ENCODE measurements at places on chromosomes 12 and 14.

DNA sequence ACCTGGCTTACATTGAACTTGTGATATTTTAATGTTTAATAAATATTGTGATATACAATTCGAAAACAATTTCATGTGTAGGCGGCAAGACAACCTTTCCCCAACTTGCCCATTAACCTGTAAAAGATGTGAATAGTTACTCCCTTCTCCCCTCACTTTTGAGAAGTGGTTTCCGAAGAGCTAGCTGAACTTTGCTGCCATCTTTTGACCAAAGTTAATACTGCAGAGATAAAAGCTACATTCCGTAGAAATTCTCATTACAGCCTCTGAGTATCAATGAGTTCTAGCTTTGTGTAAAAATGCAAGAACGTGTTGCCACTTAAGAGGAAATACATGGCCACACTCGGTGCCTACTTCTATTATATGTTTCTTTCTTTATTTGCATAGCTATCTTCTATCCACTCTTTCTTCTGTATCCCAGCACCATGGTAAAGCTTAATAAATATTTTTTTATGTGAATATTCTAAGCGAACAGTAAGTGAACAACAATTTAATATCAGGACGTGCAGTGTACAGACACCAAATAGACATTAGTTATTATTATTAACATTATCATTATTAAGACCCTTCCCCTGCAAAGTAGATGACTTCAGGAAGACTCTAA is 105.1 kb upstream of the TMEM260 start:
- DNase-seq = no peak

DNA sequence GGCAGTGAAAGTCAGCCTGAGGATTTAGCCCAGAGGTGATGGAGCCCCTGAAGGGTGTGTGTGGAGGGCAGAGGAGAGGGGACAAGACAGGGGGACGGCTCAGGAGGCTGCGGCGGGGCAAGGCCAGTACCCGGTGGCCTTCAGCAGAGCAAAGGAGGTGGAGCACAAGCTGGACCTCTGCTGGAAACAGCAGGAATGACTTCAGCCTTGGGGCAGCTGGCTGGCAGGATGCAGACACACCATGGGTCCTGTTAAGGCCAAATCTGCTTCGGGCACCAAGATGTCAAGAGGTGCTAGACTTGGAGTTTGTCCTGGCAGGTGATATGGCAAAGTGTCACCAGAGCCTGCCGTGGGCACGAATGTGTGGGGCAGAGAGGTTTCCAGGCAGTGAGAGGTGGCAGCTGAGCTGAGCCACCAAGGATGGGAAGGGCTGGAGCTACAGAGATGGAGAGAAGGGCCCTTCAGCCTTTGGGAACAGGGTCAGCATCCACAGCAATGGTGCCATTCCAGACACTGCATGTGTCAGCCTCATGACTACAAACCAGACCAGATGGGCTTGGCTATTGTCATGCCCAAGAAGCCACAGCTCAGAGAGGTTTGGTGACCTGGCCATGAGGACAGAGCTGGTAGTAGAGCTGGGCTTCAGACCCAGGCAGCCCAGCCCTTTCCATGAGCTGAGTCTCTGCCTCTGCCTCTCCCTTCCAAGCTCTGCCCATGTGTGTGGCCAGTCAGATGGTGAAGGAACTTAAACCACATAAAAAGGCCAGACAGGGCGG is 91.9 kb downstream of the LGMN start:
- DNase-seq = no peak

GRCh38 chr14:103453791-103454190 is 68.6 kb downstream of the MARK3 start:
- no peak for DNase-seq

GRCh38 chr14:90514015-90514398 is 117.2 kb downstream of the CALM1 start:
- no peak for DNase-seq

- DNase-seq = no peak
These were observed 161.6 kb downstream of the PLCZ1 start for GRCh38 chr12:18576104-18576626.

DNA sequence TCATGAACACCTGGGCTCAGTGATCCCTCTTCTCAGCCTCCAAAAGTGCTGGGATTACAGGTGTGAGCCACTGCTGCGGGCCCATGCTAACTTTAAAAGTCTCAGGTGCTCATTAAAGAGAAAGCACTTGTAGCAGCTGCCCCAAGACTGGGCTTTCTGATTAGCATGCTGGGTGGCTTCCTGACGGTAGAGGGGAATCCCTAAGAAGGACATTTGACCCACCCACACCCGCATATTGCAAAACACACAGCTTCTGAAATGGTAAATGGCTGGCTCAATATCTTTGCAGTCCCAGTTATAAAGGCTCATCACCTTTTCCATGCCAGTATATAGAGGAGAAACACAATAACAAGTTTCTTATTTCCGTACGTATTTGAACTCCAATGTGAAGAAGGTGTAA is 19.3 kb upstream of the BICD1 start:
- no peak for DNase-seq

DNA sequence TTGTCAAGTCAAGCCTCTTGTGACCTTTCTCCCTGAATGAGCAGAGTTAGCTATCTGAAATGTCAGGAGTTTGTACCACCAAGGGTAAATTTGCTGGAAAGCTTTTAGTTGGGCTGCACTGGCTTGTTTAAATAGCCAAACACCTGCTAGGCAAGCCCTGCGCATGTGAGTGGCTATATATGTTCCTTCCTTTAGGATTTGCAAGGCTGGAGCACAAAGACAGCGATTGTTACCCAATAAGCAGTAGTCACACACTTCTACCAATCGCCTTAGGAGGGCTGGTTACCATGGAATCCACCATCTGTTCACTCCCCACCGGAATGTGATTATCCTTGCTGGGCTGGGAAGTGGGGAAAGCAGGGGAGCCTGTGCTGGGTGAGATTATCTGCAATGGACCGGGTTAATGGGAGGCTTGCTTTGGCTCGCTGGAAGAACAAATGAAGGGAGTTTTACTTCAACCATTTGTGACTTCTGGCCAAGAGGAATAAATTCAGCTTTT is 102.5 kb downstream of the FGD4 start:
- DNase-seq = no peak

GRCh38 chr12:92467886-92468285 is 234.9 kb upstream of the PLEKHG7 start:
- DNase-seq = no peak

DNA sequence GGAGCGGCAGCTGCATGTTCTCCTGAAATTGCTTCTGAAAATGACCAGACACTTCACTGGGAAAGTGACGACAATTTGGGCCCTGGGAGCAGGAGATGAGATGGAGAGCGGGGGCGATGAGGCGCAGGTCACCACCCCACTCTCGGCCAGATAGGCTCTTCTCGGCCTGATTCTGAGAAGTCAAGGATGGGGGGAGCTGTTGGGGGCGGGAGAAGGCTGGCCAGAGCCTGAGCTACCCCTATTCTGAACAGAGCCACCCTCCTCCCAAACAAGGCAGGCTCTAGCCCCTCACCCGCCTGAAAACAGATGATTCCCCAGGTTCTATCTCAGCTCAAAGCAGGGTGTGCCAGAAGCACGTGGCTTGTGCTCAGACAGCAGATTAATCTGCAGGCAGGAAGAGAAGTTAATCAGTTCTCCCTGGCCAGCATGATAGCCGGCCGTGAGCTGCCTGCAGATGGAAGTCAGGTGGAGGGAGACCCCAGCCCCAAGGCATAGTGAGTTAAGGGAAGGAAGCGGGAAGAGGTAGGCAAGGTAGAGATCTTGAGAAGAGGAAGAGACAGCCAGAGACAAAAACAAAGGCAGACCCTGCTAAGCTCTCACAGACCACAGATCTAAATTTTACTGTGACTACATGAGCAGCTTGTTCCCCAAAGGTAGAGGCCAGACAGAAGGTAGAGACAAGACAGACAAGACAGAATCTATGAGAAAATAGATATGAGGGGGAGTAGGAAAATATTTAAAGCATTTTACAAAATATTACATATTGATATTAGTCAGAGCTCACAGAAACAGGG is 10.9 kb upstream of the TAC3 start:
- no peak for DNase-seq

- no peak for DNase-seq
These were observed 65.7 kb downstream of the PTHLH start for GRCh38 chr12:27906658-27907473.

DNA sequence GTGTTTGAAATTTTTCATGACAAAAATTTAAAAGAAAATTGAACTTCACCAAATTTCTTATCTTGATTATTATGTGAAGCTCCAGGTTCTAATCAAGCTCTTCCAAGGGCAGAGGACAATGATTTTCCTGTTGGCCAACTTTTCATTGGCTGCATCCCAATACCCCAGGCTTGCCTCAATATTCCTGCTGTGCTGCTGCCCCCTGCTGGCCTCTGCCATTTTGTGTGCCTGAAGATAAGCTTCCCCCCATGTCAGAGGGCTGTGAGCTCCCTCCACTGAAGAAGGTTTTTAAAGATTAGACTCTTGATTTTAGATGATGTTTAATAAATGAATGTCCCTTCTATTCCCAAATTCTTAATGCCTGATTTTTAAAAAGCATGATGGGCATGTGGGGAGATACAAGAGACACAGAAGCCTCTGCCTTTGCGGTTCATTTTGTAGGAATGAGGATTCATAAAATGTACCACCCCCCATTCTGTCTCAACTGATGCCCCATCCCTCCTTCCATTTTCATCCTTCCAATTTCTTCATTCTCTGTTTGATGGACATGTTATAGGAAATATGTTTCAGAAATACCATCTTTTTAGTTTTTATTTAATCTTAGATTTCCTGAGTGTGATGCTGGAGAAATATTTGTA is 76.7 kb upstream of the RGS6 start:
- DNase-seq = peak; percentile 10

GRCh38 chr12:67391034-67391433 is 121.9 kb downstream of the CAND1 start:
- DNase-seq = no peak

DNA sequence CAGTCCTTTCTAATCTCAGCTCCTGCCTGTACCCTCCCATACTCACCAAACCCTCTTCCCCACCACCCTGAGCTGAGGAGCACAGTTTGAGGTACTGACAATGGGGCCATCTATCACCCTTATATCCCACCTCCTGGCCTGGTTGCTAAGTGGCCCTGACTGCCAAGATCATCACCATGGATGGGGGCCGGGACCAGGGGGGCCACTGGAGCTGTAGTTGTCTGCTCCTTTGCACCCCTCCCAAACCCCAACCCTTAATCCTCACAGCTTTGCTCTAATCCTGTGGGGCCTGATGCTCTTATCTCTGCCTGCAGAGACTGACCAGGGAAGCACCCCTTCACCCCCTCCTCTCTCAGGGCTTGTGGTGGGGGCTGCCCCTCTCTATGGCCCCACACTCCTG is 395 bp upstream of the GNB3 start:
- DNase-seq = no peak

GRCh38 chr12:104167519-104168458 is 29.8 kb upstream of the NFYB start:
- no peak for DNase-seq

GRCh38 chr14:79275292-79275655 is 936.0 kb downstream of the DIO2 start:
- no peak for DNase-seq

DNA sequence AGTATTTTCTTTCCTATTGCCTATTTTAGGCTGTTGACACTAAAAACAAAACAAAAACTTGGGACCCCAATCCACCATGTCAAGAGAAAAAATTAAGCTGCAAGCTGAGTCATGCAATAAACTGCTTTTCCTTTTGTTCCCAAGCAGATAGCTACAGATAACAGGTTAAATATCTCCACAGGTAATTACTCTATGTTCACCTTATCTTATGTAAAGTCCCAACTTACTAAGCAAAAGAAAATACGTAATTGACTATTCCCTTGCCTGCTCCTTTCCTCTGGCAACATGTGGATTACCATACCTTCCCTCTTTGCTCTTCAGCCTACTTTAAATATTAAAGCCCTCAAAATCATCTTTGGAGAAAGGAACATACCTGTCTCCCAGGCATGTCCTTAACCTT is 19.2 kb upstream of the COX16 start:
- no peak for DNase-seq

- no peak for DNase-seq
These were observed 45.1 kb upstream of the VRK1 start for GRCh38 chr14:96752125-96752524.

DNA sequence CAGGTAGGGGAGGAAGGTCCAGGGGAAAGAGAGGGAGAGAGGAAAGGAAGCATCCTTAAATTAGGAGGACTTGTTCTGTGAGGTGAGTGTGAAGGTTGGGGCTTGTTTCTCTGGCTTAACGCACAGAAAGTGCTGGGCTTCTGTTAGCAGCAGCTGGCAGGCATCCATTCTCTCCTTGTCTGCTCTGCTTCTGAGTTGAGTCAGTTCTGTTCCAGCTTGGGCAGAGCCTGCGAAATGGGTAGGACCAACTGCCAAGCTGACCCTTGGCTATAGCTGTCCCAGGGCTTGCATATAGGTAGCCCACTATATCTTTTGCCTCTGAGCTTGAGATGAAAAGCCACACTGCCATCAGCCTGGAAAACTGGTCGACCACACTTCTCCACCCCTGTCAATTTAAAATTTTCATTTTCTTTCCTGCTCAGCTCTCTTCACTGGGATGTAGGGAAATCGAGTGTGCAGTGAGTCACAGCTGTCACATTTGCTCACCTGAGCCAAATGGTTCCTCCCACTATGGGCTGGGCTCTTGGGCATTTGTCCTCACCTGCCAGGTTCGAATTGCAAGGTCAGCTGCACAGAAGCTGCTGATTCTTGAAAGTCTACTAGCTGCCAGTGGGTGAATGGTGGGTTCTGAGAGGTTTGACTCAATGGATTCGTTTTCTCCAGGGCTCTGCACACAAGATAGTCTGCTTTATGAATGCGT is 256.4 kb upstream of the PWP1 start:
- no peak for DNase-seq

DNA sequence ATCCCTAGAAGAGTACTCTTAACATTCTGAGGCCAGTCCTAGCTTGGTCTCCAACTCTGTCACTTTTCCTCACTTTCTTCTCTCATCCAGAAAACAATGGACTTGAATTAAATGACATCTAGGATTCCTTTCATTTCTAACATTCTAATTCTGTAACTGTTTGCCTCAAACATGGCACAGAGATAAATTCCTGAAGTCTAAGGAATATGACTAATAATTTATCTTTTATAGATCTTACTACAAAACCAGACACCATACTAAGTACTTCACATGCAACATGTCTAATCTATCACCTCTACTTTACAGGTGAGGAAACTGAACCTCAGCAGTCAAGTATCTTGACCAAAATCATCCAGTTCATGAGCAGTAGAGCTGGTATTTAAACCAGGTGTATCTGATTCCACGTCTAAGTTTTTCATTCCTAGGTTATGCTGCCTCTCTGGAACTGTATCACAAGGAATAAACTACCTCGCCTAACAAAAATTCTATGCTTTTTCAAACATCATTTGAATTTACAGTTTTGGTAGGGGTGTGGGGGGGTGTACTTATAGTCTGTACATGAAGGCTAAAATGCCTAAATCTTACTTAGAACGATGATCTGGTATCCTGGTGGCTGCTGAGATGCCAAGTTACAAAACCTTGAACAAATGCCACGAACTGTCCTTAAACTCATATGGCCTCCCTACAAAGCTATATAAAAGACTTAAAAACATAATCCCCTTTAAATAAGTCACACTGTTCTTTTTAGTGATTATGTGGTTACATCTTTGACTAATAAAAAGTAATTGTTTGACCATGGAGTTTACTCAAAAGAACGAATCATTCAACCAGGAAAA is 41.6 kb downstream of the ATXN2 start:
- no peak for DNase-seq

- DNase-seq = no peak
These were observed 1026.9 kb downstream of the BCL11B start for GRCh38 chr14:98244966-98245569.
